ENCODE measurements at places on chromosomes 2 and 18. TPM values are rescaled to one million over a fixed set of nuclear protein-coding genes. Genes with fewer than 3 reads are reported as not detected.

The NFE2L2 gene
- 65.7 TPM for total RNA-seq

The TM4SF20 gene
- total RNA-seq = not detected

DNA sequence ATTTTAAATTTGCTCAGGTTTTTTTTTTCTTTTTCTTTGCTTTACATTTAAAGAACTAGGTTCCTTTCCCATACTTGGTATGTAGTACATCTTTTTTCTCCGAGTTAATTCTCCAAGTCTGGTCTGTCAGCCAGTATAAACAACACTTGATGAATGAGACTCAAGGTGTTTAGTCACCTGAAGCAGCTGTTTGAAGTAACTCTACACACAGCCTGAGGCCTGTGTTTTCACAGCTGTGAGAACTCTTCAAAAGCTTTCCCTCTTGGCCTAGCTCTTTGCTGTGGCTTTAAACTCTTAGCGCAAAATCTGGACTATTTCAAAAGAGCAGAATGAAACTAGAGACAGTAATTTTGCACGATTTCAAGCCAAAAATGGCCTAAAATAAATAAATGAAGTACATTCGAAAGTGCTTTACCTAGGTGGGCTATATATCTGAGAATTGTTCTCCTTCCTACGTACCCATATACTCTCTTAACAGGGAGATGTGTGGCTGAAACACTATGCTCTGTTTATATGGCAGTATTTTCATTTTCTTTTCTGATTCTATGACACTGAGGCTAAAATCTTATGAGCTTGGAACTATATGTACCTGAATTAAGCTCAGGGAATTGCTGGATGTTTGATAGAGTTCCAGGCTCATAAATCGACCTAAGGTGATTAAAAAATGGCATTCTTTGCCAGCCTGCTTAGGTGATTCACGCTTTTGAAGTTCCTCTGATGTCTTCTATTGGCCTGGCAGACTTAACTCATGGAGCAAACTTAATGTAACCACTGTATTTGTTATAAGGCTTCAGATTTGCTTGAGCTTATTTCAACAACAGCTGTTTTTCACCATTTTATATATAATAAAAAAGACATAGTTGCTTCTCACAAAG lies 1044.1 kb upstream of the ZEB2 start:
- peaks cover 10% of the 10 kb centered on the region for H3K4me1 ChIP-seq
- no peak for DNase-seq
- H3K36me3 ChIP-seq = no peaks in the 10 kb centered on the region

The HOXD8 gene
- not detected for total RNA-seq

GRCh38 chr2:171893196-171893823 lies 734 bp downstream of the SLC25A12 start:
- peak overlapping the region; percentile 80 for H3K27ac ChIP-seq
- H3K36me3 ChIP-seq = peaks cover 2% of the 10 kb centered on the region
- peak overlapping the region; percentile 86 for H3K4me3 ChIP-seq
- H3K4me1 ChIP-seq = peaks cover 51% of the 10 kb centered on the region
- no peak for DNase-seq

DNA sequence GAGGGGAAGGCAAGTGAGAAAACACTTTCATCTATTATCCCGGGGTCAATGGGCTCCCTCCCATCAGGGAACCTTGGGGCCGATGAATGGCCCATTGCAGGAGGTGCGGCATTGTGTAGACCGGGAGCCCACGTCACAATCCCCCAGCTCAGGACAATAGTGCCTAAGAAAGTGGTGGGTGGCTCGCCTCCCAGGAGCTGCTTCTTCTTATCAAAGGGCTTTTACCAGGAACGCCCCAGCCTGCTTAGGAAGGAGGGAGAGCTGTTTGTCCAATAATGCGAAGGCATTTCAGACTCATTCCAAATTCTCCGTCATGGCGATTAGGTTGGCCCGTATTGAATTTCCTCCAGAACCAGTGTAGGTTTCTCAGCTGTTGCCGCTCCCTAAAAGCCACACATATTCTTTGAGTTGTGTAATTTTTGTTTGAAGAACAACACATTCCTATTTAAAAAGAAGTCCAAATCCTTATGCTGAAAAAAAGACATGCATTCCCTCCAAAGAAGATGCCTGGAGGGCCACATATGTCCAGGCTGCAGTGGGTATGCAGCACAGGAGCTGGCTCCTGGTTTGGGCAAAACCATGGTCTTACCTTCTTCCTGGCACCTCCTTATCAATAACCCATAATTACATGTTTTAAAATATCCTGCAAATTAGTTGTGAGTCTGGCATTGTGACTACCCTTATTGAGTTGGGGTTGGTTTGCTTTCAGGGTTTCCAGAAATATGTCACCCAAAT lies 264.7 kb downstream of the MYCN start:
- no peaks in the 10 kb centered on the region for H3K4me1 ChIP-seq
- DNase-seq = no peak
- no peak overlapping the region for H3K4me3 ChIP-seq
- peaks cover 18% of the 10 kb centered on the region for H3K27me3 ChIP-seq

Measured in chondrocyte (in vitro differentiated cells).